Activated CD8-positive, alpha-beta memory T cell treated with anti-CD3 and anti-CD28 coated beads for 24 hours (primary cell): ENCODE measurements at places on chromosomes 2 and 18.
A peak's percentile ranks its signal among the peaks of the same experiment; 100 is the strongest.

DNA sequence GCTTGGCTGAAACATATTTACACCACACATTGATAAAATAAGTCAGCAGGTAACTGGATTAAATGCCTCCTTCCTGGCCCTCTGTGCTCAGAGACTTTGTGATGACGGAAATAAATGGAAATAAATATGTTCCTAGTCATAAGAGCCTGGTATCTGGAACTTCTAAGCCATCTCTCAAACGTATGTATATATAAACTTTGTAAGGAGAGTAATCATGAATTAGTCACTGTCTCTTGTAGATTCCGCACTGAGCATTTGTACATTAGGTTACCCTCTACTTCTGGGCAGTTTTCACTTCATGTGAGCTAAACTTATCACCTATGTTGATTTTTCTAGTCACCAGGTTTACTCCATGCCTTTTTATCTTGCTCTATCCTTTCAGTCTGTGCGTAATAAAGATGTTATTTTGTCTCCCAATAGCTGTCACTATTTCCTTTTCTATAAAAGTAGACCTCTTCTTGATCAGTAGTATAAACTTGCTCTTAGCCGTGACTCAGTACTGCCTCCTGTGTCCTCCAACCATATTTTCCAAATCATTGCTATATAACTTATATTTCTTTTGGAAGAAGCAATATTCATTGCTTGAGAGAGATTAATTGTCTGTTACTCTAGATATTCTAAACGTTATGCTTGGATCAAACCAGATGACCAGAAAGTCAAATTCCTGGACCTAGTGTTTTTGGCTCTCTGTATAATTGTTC lies 53.2 kb downstream of the FEZ2 start:
- no peak for DNase-seq

DNA sequence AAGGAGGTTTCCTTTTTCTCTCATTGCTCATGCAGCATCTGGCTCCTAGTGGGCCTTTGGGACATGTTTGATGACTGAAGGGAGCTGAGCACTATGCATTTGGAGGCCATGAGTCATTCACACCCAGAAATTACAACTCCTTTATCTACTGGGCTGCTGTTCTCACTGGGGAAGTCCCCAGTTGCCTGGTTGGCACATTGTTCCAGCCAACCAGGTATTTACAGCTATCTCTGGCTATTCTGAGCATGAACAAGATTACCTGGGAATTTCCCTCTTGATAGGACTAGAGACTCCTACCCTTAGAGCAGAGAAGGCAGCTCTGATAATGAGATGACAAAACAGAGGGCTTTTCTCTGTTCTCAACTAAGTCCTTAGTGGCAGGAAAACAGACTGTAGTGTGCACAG lies 206.5 kb downstream of the SETBP1 start:
- peak; percentile 60 for DNase-seq

- DNase-seq, result no peak
Observed at GRCh38 chr2:17136231-17136630, 382.0 kb downstream of the RAD51AP2 start.

DNA sequence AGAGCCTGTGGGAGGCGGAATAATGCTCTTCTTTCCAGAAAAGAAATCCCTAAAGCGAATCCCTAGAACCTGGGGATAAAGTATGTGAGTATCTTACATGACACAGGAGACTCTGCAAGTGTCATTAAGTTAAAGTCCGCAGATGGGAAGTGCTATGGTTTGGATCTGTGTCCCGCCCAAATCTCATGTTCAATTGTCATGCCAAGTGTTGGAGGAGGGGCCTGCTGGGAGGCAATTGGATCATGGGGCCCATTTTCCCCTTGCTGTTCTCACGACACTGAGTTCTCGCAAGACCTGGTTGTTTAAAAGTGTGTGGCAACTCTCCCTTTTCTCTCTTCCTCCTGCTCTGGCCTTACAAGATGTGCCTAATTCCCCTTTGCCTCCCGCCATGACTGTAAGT lies 207.8 kb downstream of the MYT1L start:
- no peak for DNase-seq

GRCh38 chr18:79496237-79496977 lies 100.7 kb downstream of the NFATC1 start:
- no peak for DNase-seq
